ENCODE measurements at places on chromosomes 6 and 20. TPM values are rescaled to one million over a fixed set of nuclear protein-coding genes. Genes with fewer than 3 reads are reported as not detected.

- H3K4me1 ChIP-seq = no peaks in the 10 kb centered on the region
- H3K36me3 ChIP-seq = no peaks in the 10 kb centered on the region
- no peak for DNase-seq
- no peak overlapping the region for H3K4me3 ChIP-seq
- H3K27me3 ChIP-seq = no peaks in the 10 kb centered on the region
- H3K27ac ChIP-seq = no peak overlapping the region
Measured at GRCh38 chr6:150697515-150697914, 97.8 kb downstream of the PLEKHG1 start.

DNA sequence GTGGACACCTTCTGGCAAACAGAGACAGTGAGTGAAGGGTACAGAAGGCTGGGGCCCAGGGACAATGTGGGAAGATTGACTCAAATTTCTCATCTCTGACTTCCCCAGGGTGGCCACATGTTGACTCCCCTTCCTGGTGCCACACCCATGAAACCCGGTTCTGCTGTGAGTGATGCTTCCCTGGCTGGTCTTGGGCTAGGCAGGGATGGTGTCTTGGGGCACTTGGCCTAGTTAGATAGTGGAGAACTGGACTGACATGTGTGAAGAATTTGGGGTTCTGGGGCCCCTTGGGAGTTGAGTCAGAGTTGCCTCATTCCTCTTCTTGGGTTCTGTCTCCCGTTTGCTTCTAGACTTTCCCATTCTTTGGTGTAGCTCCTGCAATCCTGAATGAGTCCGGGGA, 34.2 kb downstream of the GSS start:
- no peak for DNase-seq
- no peaks in the 10 kb centered on the region for H3K4me1 ChIP-seq
- no peak overlapping the region for H3K4me3 ChIP-seq
- H3K36me3 ChIP-seq = no peaks in the 10 kb centered on the region

DNA sequence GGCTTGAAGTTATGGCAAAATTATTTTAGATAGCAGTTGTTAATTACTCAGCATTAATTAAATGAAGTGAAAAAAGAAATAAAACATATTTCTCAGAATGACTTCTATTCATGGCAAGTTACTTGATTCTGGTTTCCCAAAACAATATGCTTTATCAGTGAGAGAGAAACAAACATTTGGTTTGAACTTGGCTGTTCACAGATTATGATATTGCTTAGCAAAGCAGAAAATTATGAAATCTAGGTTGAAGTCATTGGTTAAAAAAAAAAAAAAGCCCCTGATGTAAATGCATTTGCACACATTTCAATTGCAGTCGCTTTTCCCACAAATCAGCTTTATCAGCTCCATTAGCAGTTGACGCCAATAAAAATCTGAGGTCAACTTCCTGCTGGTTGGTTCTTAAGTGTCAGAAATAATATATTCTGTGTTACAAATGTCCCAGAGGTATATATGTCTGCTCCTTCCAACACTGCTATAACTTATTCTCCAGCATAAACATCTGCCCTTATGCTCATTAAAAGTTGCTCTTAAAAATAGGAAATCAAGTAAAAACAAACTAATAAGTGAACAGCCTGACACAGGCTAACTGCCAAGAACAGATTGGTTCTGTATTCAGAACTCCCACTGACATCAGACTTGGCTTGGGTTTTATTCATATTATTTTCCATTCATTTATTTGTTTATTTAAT, 275.4 kb downstream of the PHF3 start:
- DNase-seq = no peak
- H3K4me3 ChIP-seq = no peak overlapping the region
- H3K36me3 ChIP-seq = no peaks in the 10 kb centered on the region
- H3K27me3 ChIP-seq = no peaks in the 10 kb centered on the region
- no peak overlapping the region for H3K27ac ChIP-seq
- H3K4me1 ChIP-seq = no peaks in the 10 kb centered on the region

- no peak overlapping the region for H3K27ac ChIP-seq
- DNase-seq = no peak
- no peaks in the 10 kb centered on the region for H3K27me3 ChIP-seq
- H3K36me3 ChIP-seq = no peaks in the 10 kb centered on the region
Measured at GRCh38 chr6:161318456-161318855, 44.6 kb upstream of the AGPAT4 start.

GRCh38 chr6:150157081-150157480, 14.2 kb downstream of the PPP1R14C start:
- no peak overlapping the region for H3K27ac ChIP-seq
- no peak overlapping the region for H3K4me3 ChIP-seq
- DNase-seq = no peak
- no peaks in the 10 kb centered on the region for H3K27me3 ChIP-seq
- no peaks in the 10 kb centered on the region for H3K36me3 ChIP-seq
- no peaks in the 10 kb centered on the region for H3K4me1 ChIP-seq

- no peaks in the 10 kb centered on the region for H3K36me3 ChIP-seq
- H3K27me3 ChIP-seq = no peaks in the 10 kb centered on the region
- DNase-seq = no peak
- no peak overlapping the region for H3K27ac ChIP-seq
- no peak overlapping the region for H3K4me3 ChIP-seq
Measured at GRCh38 chr6:166430269-166430668, 47.5 kb upstream of the MPC1 start.

DNA sequence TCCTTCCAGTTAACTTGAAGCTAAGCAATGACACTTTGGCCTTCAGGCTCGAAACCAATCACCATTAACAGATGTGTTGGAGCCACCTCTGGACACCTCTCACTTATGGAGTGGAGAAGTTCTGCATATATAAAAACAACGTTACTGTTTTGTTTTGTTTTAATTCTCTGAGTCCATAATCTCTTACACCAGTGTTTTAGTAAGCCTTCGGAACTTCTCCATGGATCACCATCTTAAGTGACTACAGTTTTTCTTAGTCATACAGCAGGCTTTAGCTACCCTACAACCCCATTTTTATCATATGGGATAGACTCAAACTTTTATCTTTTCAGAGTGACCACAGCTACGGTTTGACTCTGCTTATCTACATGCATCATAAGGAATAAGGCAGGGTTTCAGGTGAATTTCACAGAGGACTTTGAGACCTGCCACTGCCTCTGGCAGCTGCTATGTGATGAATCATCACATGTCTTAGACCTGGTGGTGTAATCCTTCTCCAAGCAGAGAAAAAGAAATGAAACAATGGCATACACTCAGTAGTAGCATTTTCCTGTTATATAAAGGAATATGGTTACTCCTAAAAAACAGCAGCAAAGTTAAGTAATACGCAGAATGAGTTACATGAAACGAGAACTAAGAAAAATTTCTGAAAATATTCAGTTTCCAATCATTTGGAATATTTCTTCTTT, 5.5 kb upstream of the HDDC2 start:
- H3K4me1 ChIP-seq = no peaks in the 10 kb centered on the region
- no peak for DNase-seq
- H3K27me3 ChIP-seq = no peaks in the 10 kb centered on the region
- no peak overlapping the region for H3K4me3 ChIP-seq

DNA sequence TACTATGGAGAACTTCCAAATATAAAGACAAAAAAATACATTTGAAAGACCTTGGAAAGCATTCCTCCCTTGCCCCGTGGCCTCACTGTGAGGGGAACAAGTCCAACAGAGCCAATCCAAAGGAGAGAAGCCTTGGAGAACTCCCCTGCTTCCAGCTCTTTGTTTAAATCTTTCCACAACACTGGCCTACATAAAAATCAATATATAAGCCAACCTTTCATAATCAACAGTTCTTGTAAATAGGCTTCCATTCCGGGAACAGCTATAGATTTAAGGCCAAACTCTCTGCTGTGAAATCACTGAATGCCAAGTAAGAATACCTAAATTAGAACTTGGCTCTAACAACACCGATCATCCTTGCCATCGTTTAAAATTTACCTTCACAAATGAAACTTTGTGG, 242.1 kb downstream of the HACE1 start:
- no peaks in the 10 kb centered on the region for H3K36me3 ChIP-seq
- no peaks in the 10 kb centered on the region for H3K4me1 ChIP-seq
- no peaks in the 10 kb centered on the region for H3K27me3 ChIP-seq
- no peak overlapping the region for H3K4me3 ChIP-seq
- DNase-seq = no peak
- H3K27ac ChIP-seq = no peak overlapping the region

Gene ZBTB46
- total RNA-seq = 7.4 TPM

Gene CST3
- 232 TPM for total RNA-seq

Gene FAM8A1
- 9.8 TPM for total RNA-seq

Gene ZSCAN12
- 2.2 TPM for total RNA-seq

All from pancreas (tissue), 10 donors.